H7 (cell line): ENCODE measurements at places on chromosomes 16 and 17. TPM values are rescaled to one million over a fixed set of nuclear protein-coding genes. Genes with fewer than 3 reads are reported as not detected.

GRCh38 chr16:8283195-8283594 is 307.1 kb downstream of the TMEM114 start:
- no peak for DNase-seq

- DNase-seq = peak; percentile 84
Measured at GRCh38 chr17:1769822-1770477, 8.1 kb downstream of the SERPINF1 start.

- DNase-seq = no peak
Measured at GRCh38 chr17:8014558-8014850, 12.1 kb downstream of the GUCY2D start.

GRCh38 chr16:4618645-4619418 is 4.1 kb upstream of the UBALD1 start:
- no peak for DNase-seq

GRCh38 chr17:41583137-41584127 is 3.3 kb downstream of the KRT14 start:
- DNase-seq = no peak

DNA sequence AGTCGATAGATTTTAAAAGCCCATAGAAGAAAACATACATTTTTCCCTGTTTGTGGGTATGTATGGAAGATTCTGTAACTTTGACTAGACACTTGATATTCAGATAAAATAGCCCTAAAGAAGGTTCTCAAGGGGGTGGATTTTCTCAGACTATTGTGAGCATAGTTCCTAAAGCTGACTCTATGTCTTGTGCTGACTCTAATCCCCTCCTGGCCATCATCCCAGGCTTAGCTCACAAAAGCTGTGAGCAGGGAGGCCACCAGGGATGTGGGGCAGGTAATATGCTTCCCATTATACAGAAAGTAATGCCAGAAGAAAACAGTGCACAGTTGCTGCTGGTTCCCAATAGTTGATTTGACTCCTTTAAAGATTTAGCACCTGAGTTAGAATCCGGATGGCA is 32.0 kb downstream of the CDH13 start:
- no peak for DNase-seq

GRCh38 chr16:14125000-14125681 is 54.0 kb downstream of the MRTFB start:
- DNase-seq = no peak

DNA sequence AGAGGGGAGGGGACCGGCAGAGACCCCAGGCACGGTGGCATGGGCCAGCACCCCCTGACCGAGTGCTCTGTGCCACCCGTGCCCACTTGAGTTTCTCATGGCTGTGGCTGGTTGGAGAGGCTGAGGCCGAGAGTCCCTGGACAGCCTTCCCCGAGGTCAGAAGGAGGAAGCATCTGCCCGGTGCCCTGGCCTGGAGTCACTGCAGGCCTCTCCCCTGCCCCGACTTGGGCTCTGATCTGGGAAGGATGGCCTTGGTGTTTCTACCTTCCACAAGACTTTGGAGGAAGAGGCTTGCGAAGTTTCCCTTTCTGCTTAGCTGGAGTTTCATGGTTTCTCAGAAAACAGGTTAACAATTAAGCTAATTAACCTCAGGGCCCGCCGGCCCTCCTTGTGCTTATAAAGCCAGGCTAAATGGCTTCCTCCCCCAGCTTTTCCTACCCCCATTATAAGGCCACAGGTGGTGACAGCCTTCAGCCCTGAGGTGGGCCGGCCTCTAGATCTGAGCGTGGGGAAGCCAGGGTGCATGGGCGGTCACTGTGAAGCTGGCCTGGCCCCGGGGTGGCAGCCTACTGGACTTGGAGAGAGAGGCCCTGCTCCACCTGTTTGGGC is 17.3 kb downstream of the LLGL2 start:
- DNase-seq = no peak

- DNase-seq = no peak
Measured at GRCh38 chr16:53121043-53121620, 66.3 kb downstream of the CHD9 start.

GRCh38 chr16:17302620-17303019 is 168.1 kb downstream of the XYLT1 start:
- no peak for DNase-seq

DNA sequence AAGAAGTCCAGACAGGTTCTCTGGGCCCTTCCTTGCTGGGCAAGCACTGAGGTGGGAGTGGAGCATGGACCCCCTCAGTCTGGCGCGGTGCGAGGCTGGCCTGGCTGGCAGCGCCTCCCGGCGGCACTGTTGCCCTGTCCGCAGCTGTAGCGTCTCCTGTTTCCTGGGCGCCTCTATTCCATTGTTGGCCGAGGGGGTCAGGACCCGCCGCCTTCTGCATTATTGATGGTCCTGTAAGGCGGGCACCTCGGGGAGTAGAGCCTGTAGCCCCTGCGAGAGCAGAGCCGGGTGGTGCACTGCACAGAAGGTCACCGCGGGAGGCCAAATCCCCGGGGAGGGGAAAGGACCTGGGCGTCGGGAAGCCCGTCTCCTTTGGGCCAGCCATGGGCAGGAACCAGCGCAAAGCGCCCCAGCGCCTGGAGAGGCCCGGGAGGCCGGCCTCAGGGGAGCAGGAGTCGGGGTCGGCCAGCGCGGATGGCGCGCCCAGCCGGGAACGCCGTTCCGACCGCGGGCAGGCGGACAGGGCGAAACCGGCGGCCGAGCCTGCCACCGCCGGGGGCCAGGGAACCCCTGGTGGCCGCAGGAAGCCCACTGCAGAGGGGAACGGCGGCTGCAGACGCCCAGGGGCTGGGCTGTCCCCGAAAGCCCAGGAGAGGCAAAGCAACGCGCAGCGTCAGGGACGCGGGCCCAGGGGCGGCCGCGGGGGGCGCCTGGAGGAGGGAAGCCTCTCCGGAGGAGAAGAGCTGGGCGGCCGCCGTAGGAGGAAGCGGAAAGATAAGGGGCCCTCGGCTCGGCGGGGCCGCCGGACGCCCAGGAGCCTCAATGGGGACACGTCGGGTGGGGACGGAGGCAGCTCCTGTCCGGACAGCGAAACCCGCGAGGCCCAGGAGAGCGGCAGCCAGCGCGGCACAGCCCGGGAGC is at the start of gene MYO15B:
TSS of gene MYO15B (plus strand) at position 126 of the 921 bp plus-strand sequence. CDS start at position 384, 258 bp downstream.
- peak; percentile 95 for DNase-seq

- no peak for DNase-seq
Measured at GRCh38 chr16:59634004-59634579, 900.0 kb upstream of the GOT2 start.

DNA sequence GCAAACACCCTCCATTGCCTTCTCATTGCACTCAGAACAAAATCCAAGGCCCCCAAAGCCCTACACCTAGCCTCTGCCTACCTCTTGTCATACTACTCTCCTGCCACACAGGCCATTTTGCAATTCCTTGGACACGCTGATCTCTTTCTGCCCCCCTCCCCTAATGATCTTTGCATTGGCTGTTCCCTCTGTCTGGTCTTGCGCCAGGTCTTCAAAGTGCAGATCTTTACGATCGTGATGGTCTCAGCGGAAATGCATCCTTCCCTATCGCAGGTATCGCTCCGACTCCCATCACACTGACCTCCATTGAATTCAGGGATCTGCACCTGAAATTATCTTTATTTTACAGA is 777 bp upstream of the MOSMO start:
- DNase-seq = peak; percentile 25

DNA sequence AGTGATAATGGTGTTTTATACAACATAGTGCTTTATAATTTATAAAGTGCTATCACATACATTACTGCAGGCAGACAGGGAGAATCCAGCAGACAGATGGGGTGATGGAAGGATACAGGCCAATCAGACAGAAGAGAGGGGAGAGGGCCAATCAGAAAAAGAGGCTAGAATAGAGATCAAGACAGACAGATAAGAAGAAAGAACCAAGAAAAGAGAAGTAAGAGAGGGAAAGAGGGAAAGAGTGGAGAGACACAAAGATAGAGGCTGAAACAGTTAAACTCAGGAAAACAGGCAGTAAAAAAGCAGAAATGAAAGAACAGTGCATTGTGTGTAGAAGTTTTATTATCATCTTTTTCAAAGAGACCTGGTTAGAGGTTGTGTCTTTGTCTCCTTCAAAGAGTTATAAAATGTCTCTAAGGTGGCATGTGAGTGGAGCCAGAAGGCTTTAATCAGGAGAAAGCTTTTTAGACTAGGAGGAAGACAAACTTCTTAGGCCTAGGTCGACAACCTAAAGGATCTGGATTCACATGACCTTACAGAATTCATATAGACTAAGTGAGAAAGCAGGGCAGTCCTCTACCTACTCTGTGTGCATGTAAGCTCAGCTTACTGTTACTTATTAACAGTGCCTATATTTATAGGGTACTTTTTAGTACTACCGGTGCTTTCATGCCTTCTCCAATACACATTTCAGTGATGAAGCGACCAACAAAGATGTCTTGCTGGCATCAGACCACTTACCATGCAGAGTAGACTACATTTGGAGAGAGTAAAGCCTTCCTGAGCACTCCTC is 8.3 kb upstream of the CHD3 start:
- DNase-seq = no peak

DNA sequence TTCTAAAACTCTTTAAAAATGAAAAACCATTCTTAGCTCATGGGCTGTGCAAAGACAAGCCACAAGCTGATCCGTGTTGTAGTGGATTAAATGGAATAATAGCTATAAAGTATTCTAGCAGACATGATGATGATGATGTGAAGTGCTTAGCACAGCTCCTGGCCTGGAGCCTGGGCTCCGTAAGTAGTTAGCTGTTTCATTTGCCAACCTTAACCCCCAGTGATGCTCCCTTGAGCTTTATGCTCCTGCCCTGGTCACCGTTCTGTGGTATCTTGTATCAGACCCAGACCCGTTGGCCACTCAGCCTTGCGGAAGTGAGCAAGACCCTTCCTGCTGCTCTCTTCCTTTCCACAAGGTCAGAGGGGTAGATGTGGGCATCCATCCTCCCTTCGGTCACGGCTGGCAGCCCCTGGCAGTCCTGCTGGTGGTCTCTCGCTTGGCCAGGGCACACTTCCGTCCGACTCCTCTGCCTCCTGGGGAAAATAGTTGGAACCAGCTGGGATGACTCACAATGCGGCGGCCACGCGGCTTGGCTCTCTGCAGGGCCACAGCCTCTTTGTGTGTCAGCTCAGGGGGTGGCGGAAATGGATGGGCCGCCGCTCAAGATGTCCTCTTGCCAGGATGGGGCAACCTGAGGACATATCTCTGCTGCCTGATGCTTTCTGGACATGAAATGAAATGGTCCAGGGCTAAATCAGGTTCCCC is 79.1 kb downstream of the GPR139 start:
- no peak for DNase-seq

- DNase-seq = no peak
Measured at GRCh38 chr16:87470332-87470731, 22.5 kb downstream of the ZCCHC14 start.

DNA sequence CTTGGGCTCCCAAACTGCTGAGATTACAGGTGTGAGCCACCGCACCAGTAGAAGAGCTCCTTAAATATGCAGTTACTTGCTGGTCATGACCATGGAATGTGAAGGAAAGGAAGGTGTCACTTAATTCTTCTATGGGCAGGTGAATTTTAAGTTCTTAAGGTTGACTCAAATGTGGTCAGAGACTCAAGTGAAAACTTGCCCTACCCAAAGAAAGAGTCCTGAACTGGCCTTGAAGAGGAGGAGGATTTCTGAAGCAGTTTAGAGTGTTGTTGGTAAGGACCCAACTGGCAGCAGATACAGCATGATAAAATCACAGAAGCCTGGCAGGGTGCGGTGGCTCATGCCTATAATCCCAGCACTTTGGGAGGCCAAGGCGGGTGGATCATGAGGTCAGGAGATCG is 29.4 kb downstream of the CHD9 start:
- DNase-seq = no peak

GRCh38 chr17:79020631-79021301 is 3.2 kb upstream of the C1QTNF1 start:
- no peak for DNase-seq

DNA sequence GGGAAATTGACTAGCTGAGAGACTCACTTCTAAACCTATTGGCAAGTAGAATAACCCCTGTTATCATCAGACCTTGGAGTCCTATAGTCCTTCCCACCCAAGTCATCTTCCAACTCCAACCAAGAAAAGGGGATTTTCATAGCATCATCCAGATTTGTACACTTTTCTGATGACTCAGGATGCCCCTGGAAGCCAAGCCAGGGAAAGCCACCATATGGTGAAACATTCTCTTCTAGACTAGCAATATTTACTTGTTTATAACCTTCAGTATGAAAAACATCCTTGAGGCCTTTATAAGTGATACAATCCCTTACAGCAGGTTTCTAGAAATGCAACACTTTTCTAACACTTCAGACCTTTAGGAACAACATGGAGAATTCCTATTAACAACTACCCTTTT is 618.8 kb upstream of the CDH11 start:
- DNase-seq = no peak

GRCh38 chr17:81002409-81003361 is 11.0 kb downstream of the CHMP6 start:
- DNase-seq = peak; percentile 56

DNA sequence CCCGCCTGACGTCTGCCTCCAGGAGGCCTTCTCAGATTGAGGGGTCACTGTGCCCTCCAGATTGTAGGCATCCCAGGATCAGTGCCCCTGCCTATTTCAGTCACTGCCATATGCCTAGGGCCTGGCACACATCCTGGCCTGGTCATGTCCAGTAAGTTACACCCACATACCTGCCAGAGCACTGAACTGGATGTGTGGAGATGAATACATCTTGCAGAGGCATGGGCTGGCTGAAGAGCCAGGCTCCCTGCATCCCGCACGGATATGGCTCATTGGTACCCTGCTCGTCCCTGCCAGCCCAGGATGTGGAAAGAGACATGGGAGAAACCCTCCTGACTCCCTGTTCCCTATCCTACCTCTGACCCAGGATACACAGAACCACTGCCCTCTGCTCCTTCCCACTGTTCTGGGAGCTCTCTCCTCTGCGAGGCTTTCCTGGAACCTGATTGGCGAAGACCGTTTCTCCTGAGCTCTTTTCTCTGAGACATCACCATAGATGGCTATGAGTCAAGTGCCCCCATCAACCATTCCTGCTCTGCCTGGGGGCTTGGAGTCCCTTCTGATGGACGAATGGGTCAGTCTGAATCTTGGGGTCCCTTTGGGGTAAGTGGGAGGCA is 40.0 kb upstream of the TAC4 start:
- no peak for DNase-seq

GRCh38 chr17:29581583-29582253 is 7.7 kb downstream of the GIT1 start:
- peak; percentile 59 for DNase-seq

DNA sequence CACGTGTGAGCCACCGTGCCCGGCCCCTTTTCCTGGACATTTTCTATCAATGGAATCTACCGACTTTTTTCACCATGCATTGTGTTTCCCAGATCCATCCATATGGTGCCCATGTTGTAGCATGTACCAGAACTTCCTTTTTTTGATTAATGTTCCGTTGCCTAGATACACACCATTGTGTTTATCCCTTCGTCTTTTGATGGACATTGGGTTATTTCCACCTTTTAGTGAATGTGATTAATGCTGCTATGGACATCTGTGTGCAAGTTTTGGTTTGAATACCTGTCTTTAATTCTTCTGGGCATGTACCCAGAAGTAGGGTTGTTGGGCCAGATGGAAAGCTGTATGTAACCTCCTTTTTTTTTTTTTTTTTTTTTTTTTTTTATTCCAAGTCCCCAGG is 79.8 kb downstream of the NT5M start:
- DNase-seq = no peak

The SMIM36 gene
- total RNA-seq = not detected in 2 replicates

The TBX4 gene
- total RNA-seq = not detected in 2 replicates

The CACNG3 gene
- not detected in 2 replicates for total RNA-seq

The SETD1A gene
- total RNA-seq = 4.1 and 5.0 TPM in 2 replicates

The QRICH2 gene
- 0.70 and 1.1 TPM in 2 replicates for total RNA-seq

The IKZF3 gene
- 0.10 and 0.89 TPM in 2 replicates for total RNA-seq

The KRTAP1-5 gene
- not detected in 2 replicates for total RNA-seq
